Iris pigment epithelial cell (primary cell): ENCODE measurements at places on chromosomes 5 and 9.

- DNase-seq, result no peak
Measured at GRCh38 chr5:124919076-124919475, 172.6 kb upstream of the ZNF608 start.

DNA sequence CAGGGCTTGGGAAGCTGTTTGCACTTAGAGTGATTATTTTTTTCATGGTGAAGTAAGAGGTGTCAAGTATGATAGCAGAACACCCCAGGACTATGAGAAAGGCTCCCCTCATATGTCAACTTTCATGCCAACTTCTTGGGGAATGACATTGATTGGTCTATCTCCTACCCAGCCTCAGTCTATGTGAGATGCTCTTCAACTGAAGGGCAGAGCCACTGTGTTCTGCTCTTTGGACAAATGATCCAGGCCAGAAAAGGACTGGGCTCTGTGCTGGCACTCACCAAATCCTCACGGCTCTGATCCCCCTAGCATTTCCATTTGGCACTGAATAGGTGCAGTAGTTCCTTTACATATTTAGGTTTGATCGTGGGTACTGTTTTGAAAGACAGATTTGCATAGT, 151.1 kb downstream of the DMRT2 start:
- DNase-seq, result no peak

DNA sequence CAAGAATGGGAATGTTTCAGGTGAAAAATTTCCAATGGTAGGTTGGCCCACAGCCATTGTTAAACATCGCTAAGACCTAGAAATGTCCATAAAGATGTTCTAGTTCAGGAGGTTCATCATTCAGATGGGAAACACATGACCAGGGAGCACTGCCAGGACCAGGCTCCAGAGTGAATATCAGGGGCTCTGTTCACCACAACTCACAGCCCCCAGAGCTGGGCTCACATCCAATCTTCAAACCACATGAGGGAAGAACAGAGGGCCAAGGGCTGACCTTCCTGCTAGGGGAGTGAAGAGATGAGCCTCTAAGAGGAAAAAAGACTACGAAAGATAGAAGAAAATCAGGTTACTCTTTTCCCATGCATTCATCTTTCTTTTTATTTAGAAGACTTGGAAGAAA, 205.8 kb downstream of the SEMA5A start:
- no peak for DNase-seq

- DNase-seq, result no peak
Measured at GRCh38 chr9:72092820-72093219, 32.4 kb upstream of the C9orf57 start.

DNA sequence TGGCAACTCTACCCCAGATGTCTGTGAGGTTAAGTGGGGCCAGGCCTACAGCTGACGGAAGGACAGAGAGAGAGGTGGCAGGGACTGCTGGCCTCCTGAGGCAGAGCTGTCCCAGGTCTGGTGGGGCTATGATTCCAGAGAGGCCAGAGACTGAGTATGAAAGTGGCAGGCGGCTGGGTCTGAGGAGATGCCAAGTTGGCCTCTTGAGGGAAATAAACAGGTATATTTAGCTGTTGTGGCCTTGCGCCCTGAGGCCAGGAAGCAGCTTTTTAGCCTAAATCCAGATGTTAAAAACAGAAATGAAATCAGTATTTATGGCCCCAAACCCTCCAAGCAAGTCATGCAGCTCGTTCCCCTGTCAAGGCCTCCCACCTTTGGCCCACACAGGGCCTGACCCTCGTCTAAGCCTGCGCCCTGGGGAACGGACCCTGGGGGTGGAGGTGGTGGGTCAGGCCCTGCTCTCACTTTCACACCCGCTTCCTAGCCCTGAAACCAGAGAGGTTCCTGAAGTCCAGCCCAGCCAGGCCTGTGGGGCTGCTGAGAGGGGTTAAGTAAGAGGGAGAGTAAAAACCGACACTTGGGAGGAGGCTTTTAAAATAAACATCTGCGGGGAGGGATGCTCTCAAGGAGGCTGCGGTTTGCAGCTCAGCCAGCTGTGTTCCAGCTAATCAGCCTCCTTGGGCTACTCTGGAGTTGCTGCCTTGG, 18.7 kb downstream of the PCDHGC5 start:
- DNase-seq, result peak; percentile 90
